SK-N-SH (cell line): ENCODE measurements at places on chromosomes 7 and 10.

- DNase-seq = no peak
Observed at GRCh38 chr10:80542053-80542452, 4.4 kb downstream of the SH2D4B start.

DNA sequence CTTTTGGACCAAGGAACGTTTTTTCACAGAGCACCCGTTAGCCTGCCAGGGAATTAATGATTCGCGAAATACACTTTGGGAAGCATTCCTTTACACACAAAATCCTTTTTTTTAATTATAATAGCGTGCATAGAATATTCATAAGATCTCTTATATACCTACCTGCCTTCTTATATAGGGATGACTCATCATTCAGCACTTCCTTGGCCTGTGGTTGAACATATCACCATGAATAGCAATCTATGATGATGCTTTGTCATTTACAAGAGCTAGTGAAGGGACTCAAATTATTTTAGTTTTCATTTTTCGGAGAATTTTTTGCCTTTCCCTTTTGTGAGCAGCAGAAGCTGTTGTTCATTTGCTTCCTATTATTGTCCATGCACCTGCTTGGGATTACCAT is 97.0 kb downstream of the CDH23 start:
- DNase-seq = no peak

DNA sequence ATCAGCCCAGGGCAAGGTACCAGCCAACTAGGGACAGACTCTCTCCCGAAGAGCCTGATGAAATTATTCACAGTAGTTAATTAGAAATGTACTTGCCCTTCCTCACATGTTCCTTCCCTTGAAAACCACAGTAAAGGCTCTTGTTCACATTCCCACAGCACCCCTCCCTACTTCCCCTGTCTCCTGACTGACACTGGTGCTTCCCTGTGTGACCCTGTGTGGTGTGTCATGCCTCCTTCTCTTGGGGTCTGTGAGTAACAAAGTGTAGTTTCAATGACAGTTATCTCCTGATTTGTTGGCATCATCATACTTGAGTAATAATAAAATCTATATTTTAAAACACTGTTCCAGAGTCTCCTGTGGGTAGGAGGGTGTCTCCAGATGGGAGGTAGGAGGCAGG is 209.7 kb downstream of the ABCA13 start:
- DNase-seq = no peak

- DNase-seq = no peak
Observed at GRCh38 chr7:156223935-156224832, 411.9 kb upstream of the SHH start.

- DNase-seq = peak; percentile 47
Observed at GRCh38 chr7:157000741-157001653, 9.5 kb downstream of the MNX1 start.

- DNase-seq = peak; percentile 68
Observed at GRCh38 chr10:43071865-43072650, 4.8 kb upstream of the RET start.

DNA sequence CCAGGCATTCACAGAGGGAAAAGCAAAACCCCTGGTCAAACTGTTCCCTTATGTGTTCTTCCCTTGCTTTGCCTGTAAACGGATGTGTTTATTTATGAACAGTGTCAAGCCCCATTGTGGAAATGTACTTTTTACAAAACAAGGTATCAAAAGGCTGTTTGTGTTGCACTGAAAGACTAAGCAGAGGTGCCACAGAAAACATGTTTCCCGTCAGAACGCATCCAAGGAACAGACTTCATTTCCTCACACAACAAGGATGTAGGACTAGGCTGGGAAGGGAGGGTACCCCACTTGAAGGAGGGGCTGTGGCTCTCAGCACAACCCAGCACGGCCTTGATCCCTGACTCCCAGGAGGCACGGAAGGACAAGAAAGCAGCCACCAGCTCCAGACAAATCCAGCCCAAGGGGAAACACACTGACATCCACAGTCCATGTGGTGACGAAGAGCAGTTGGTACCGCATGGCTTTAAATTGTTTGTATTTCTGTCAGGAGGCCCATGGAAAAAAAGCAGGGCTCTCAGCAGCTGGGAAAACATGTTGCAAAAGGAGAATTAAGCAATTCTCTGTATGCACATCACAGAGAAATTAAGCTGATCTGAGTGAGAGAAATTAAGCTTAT is 85.6 kb downstream of the RNF216 start:
- DNase-seq = no peak

GRCh38 chr7:102012941-102013461 is 195.6 kb downstream of the CUX1 start:
- no peak for DNase-seq

DNA sequence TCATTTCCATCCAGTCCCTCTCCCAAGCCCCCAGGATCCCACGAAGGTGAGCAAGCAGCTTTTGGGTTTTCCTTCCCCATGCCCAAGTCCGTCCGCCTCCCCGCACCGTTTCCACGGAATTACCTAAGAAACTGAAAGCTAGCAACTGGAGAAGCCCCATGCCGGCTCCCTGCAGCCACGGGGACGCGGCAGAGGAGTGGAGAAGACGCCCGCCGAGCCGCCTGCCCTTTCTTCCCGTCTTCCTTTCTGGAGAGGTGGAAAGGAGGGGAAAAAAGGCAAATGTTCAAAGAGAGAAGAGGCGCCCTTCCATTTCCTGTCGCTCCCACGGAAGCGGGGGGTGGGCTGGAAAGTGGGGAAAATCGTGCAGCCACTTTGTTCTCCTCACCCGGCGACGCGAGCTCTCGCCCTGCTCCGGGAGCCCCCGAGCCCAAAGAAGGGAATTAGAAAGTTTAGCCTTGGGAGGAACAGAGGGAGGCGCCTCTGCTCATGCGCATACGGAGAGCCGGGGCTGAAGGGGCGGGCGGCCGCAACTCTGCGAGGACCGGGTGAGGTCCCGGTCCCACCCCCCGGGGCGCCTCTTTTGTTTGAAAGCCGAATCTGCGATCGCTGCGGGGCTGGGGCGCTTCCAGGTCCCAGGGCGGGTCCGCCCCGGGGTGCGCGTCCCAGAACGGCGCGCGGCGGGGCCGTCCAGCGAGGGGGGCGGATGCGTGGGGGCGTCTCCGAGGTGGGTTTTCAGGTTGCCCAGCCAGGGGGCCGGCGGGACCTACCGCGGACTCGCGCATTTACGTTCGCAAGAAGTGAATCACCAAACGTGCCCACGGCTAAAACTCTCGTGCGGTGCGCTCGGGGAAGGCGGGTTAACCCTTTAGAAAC is at the start of gene LAMB1:
Gene LAMB1, minus strand, starts transcription at position 436 of the 873 bp plus-strand sequence. Its CDS starts 276 bp downstream, at position 160.
- DNase-seq = peak; percentile 98

DNA sequence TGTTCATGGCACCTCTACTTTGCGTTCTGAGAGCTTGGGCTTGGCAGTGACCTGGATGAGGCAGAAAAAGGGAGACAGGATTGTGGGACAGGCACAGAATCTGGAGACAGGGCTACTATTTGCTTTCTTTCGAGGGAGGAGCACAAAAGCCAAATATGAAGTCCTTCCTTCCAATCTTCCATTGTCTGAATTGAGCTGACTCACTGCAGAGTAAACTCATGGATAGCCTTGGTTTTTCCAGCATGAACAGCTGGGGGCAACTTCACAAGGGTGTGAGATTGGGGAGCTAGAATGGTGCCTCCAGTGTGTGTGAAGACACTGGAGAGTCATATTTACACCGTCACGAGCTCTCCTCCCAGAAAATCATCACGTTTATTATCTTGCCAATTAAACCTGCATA is 55.6 kb upstream of the NRP1 start:
- no peak for DNase-seq

DNA sequence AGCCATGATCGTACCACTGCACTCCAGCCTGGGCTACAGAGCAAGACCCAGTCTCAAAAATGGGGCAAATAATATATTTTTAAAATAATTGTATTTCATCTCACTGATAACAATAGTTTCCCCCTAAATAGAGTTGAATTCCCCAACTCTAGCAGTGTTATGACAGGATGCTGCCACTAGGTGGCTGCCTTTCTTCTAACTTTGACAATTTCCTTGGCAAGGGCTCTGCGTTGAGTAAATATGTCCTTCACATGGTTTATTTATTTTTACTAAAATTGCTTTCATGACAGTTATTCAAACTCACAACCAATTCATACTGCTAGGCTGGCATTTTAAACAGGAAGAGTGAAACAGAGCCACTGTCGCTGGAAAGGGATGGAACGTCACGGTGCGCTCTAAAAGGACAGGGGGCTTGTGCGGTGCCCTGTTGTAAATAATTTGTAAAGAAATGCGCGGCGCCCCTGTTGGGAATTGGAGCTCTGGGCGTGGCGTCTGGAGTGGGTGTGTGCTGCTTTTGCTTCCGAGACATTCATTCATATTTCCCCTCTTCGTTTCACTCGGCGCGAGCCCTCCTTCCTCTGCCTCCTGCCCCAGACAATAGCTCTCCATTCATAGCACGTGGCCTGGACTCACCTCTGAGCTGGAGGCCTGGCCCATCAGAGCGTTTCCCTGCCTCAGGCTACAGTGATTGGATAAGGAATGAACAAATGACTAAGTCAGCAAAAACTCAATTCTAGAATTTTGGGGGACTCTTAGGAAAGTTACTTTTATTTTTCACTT is 20.5 kb upstream of the PITRM1 start:
- peak; percentile 70 for DNase-seq

GRCh38 chr7:30255064-30255769 is 29.2 kb upstream of the ZNRF2 start:
- no peak for DNase-seq

- no peak for DNase-seq
Observed at GRCh38 chr10:71779641-71780040, 6.3 kb upstream of the VSIR start.

DNA sequence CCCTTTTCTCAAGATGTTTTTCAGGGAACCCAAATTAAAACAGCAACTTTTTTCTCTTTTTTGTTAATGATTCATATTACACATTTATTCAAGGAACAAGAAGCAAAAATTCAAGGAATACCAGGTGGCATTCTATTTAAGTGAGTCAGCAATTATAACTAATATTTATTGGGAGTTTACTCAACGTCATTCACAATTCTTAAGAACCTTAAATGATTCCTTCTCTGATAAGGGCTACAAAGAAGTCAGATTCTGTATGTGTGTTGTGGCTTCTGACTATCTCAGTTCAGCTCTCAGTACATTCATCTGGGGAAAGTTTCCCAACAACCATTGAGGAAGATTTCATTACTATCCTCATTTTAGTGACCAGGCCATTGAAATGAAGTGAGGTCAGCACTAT is 470.7 kb upstream of the AKR1E2 start:
- DNase-seq = no peak

- no peak for DNase-seq
Observed at GRCh38 chr7:138491612-138492386, 31.7 kb downstream of the TRIM24 start.

- DNase-seq = peak; percentile 70
Observed at GRCh38 chr10:102615361-102615760, 28.9 kb upstream of the TRIM8 start.

DNA sequence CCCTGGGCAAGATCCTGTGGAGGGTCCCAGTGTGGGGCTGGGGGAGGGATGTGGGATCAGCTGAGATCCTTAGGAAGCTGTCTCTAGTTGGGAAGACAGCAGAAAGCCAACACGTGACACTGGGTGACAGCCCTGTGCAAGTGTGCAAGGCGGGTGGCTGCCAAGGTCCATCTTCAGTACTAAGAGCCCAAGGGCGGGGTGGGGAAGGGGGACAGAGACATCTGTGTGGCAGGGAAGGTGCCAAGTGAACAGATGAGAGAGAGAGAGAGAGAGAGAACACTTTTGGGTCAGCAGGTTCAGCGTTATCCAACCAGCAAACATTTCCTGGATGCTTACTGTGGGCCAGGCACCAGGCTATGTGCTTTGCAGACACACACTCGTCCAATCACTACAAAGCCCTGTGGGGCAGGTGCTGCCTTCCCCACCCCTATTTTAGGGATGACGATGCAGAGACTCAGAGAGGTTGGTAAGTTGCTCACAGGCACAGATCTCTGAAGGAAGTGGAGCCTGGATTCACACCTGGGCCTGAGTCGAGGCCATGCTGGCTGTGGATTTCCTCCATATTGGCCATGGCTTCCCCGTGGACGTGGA is 135.7 kb downstream of the GRK5 start:
- DNase-seq = no peak

DNA sequence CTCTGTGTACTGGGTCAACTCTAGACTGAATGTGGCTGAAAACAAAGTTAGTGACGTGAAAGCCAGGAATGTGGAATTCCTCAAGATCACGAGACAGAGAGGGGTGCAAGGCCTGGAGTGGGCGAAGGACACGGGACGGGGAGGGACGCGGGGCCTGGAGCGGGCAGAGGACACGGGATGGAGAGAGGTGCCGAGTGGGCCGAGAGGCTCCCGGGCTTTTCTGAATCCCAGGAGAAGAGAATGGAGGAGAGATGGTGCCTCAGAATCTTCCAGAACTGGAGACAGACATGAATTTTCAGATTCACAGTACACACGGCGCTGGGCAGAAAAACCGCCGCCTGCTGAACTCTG is 50.6 kb upstream of the PRKAR1B start:
- no peak for DNase-seq

- no peak for DNase-seq
Observed at GRCh38 chr10:80066809-80067208, 11.7 kb upstream of the TMEM254 start.

DNA sequence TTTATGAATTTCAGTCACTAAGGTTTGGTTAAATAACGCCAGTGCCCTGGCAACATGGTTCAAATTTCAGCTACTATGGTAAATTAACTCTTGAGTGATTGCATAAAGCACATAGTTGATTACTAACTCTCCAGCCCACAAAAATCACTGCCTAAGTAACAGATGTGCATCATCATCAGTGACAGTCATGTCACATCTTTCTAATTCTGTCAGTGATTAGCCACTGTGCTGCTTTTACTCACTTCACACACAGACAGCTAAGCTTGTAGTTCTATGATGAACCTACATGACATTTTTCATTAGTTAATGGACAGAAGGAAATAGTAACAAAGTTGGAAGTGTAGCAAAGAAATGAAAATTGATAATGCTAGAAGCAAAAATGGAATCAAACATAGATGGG is 108.9 kb downstream of the DNAH11 start:
- DNase-seq = no peak

DNA sequence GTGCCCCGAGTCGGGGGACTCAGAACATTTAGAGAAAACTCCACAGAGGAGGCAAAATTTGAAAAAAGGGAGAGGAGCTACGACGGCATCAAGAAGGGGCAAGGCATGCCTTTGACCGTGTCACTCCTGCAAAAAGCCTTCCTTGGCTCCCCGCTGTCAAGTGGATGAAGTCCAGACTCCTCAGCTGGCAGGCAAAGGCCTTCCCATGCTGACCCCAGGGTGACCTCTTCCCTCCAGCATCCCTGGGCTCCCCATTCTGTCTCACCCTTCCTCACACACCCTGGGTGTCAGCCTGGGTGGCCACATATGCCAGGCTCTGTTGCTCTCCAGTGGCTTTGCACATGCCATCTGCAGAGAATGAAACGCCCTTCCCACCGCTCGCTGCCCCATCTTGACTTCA is 88.4 kb upstream of the ZMIZ1 start:
- DNase-seq = peak; percentile 61

GRCh38 chr10:133277277-133277992 is 767 bp upstream of the ADAM8 start:
- DNase-seq = no peak

DNA sequence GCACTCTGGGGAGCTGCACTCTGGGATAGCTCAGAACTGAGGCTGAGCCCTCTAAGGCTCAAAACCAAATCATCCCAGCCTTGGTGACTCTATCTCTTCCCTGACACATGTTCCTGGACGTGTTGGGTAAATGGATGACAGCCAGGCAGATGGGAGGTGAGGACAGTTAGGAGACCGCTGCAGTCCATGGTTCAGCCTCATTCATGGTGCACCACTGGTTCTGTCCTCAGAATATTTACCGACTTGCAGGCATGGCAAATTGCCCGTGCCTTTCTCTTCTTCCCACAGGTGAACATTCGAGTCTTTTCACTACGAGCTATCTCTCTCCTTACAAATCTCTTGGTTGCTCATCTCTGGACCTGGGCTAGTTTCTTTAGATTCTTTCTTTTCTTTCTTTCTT is 80.3 kb upstream of the EFCAB10 start:
- DNase-seq = no peak
